AG10803 (cell line): ENCODE measurements at places on chromosomes 16 and 17.

DNA sequence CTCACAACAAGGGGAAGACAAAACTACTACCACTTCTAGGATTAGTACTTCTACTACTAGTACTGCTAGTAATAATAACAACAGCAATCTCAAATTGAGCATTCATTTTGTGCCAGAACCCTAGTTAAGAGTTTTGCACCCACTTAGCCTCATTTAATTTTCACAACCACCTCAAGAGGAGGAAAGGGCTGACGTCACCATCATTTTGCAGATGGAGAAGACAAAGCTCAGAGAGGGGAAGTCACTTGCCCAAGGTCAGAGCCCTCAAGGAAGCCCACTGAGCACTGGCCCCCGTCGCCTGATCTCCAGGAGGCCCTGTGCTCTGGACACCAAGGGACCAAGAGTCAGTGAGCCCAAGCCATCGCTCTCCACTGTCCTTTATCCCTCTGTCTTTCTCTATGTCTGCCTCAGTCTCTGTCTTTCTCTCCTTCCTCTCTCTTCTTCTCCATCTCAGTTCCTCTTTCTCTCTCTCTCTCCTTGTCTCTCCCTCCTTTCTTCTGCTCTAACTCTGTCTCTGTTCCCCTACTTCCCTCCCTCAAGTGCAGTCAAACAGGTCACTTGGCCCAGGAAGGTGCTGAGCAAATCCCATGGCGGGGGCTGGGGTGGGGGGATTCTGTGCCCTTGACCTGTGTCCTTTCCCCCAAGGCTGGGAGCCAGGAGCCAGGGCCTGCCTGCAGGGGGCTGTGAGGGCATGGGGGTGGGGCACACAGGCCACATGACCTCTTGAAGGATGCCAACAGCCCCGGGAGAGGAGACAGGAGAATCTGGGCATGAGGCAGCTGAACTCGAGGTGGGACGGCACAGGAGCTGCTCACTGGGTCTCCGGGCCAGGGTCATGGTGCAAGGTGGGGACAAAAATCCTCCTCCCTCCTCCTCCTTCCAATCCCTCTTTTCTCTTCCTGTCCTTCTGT is 11.2 kb upstream of the NGFR start:
- no peak for DNase-seq

- peak; percentile 30 for DNase-seq
These were observed 179.6 kb downstream of the CCT6B start for GRCh38 chr17:34781571-34782108.

DNA sequence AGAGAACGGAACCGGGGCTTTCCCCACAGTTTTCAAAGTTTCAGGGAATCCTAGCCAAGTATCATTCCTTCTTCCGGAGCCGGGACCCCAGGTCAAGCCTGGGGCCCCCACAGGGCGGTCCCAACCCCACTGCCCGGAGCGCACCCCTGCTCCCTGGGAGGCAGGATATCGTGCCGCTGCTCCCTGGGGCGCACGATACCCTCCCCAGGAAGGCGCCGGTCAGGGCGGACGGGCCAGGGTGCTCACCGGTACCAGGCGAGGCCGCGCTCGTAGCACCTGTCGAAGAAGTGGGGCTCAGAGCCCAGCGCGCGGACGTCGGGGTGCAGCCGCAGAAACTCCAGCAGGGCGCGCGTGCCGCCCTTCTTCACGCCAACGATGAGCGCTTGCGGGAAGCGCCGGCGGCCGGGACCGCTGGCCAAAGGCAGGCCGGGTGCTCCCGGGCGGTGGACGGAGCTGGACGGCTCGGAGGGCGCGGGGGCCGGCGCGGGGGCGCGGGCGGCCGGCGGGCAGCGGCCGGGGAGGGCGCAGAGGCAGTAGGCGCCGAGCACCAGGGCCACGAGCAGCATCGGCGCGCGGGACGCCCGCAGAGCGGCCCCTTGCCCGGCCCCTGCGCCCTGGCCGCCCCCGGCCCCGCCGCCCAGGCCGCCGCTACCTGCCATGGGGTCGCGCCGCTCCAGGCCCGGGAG is 407 bp downstream of the HS3ST6 start:
- no peak for DNase-seq

- DNase-seq = peak; percentile 49
These were observed 63.2 kb downstream of the NKD1 start for GRCh38 chr16:50611332-50611934.

- no peak for DNase-seq
These were observed 18.4 kb downstream of the PLCG2 start for GRCh38 chr16:81797443-81797842.

- peak; percentile 66 for DNase-seq
These were observed 13.5 kb downstream of the KNOP1 start for GRCh38 chr16:19704321-19705145.
